ENCODE measurements at places on chromosomes 5 and 9. TPM values are rescaled to one million over a fixed set of nuclear protein-coding genes. Genes with fewer than 3 reads are reported as not detected.

DNA sequence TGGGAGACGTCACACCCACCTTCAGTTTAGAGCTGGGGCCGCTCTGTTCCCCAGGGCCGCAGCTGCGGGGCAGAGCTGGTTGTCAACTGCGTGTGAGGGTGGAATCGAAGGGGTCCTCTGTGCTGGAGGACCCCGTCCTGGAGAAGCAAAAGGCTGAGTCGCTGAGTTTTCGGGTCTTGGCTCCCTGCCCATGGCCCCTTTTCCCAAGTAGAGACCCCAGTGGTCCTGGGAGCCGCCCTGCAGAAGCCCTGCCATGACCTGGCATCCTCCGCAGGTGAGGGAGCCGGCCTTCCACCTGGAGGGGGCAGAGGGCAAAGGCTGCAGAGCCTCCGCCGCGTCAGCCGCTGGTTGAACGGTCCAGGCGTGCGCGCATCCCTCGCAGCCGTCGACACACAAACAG lies 90.4 kb upstream of the COL5A1 start:
- peaks cover 9% of the 10 kb centered on the region for H3K27me3 ChIP-seq
- H3K36me3 ChIP-seq = no peaks in the 10 kb centered on the region
- no peak overlapping the region for H3K4me3 ChIP-seq
- H3K4me1 ChIP-seq = peaks cover 5% of the 10 kb centered on the region

DNA sequence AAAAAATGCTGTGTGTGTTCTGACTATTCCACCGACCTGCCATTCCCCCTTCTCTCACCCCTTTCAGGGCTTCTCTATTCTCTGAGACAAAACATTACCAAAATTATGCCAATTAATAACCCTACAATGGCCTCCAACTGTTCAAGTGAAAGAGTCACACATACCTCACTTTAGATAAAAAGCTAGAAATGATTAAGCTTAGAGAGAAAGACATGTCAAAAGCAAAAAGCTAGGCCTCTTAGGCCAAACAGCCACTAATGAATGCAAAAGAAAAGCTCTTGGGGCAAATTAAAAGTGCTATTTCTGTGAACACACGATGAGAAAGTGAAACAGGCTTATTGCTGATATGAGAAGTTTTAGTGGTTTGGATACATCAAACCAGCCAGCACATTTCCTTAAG lies 279.6 kb upstream of the GRAMD2B start:
- H3K4me3 ChIP-seq = no peak overlapping the region
- H3K27me3 ChIP-seq = no peaks in the 10 kb centered on the region
- peaks cover 4% of the 10 kb centered on the region for H3K4me1 ChIP-seq
- H3K27ac ChIP-seq = no peak overlapping the region
- no peaks in the 10 kb centered on the region for H3K36me3 ChIP-seq

DNA sequence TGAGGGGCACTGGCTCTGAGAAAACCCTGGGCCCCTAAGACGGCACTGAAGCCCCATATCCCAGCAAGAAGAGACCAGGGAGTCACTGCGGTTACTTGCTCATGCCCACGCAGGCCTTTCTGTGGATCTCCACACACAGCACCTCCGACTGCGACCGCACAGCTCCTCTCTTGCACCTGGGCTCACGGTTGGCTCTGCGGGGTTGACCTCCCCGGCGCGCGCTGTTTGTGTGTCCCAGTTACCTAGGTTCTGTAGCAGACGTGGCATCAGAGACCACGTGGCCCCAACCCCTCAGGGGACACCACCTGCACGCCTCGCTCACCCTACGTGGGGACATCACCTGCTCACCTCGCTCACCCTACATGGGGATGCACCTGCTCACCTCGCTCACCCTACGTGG lies 12.7 kb downstream of the LPCAT1 start:
- H3K36me3 ChIP-seq = peaks cover 17% of the 10 kb centered on the region
- no peak overlapping the region for H3K4me3 ChIP-seq
- peaks cover 4% of the 10 kb centered on the region for H3K27me3 ChIP-seq
- H3K27ac ChIP-seq = no peak overlapping the region

DNA sequence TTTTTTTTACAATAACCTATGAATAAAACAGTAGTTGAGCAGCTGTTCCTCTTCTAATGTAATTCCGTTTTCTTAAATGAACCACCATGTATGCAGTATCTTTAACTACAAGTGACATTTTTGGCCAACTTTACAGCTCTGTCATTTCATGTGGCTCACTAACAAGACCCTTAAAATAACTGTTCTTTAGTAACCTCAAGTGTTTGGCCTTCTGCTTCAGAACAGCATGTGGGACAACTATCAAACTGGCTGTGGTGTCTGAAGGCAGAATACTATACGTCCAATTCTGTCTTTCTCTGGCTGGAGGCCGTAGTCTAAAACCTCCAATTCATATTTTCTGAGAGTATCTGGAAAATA lies 391.4 kb downstream of the NNT start:
- no peaks in the 10 kb centered on the region for H3K4me1 ChIP-seq
- H3K4me3 ChIP-seq = no peak overlapping the region
- DNase-seq = no peak
- H3K27ac ChIP-seq = no peak overlapping the region
- no peaks in the 10 kb centered on the region for H3K27me3 ChIP-seq

DNA sequence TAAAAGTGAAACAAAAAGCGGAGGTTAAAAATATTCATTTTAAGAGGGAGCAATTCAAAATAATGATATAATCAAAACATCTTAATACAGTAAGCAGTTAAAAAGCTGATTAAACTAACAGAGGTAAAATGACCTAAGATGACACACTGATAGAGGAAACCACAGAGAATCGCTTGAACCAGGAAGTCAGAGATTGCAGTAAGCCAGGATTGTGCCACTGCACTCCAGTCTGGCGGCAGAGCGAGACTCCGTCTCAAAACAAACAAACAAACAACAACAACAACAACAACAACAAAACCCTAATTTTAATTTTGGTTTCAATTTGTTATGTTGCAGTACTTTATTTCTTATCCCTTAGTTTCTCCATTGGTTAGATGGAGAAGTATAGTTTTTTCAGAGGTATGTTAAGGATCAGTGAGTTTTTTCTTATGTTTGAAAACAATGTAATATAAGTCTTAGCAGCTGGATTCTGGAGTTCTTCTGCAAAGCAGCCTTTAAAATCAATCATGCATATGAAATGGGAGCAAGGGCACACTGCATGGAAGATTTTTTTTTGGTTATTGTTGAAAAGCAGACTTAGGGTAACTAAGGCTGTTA lies 58.5 kb downstream of the MLANA start:
- peaks cover 5% of the 10 kb centered on the region for H3K4me1 ChIP-seq

Gene C9orf78
- 29.1 TPM for total RNA-seq

GRCh38 chr5:103120607-103121200 lies 603 bp downstream of the PPIP5K2 start:
- peak overlapping the region; percentile 100 for H3K27ac ChIP-seq
- no peak for DNase-seq
- H3K27me3 ChIP-seq = peaks cover 3% of the 10 kb centered on the region
- H3K36me3 ChIP-seq = no peaks in the 10 kb centered on the region
- peaks cover 21% of the 10 kb centered on the region for H3K4me1 ChIP-seq

Gene FAM151B
- 2.1 TPM for total RNA-seq

- H3K4me3 ChIP-seq = peak overlapping the region; percentile 8
- peak; percentile 14 for DNase-seq
- H3K4me1 ChIP-seq = peaks cover 14% of the 10 kb centered on the region
- peak overlapping the region; percentile 96 for H3K27ac ChIP-seq
Measured at GRCh38 chr9:6788162-6789016, 30.6 kb downstream of the KDM4C start.

DNA sequence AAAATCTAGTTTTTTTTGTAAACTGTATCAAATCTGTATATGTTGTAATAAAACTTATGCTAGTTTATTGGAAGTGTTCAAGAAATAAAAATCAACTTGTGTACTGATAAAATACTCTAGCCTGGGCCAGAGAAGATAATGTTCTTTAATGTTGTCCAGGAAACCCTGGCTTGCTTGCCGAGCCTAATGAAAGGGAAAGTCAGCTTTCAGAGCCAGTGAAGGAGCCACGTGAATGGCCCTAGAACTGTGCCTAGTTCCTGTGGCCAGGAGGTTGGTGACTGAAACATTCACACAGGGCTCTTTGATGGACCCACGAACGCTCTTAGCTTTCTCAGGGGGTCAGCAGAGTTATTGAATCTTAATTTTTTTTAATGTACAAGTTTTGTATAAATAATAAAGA lies 24.3 kb downstream of the HMGCR start:
- H3K27ac ChIP-seq = no peak overlapping the region
- peaks cover 42% of the 10 kb centered on the region for H3K36me3 ChIP-seq
- H3K27me3 ChIP-seq = peaks cover 3% of the 10 kb centered on the region
- no peak for DNase-seq

DNA sequence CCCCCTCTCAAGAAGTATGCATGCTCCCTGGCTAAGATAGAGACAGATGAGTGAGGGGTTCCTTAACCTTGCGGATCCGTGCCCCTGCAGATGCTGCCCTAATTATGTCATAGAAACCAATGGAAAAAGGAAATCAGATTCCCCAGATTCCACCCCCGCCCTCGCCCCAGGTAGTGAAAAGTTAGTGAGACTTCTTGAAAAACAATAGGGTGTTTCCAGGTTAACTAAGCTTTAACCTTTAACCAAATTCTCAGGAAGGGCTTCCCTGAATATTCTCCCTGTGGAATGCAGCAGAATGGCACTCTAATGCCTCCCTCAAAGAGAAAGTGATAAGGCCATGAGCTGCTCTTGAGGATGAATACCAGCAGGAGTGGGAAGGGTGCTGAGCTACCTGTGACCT lies 116.0 kb upstream of the RANBP3L start:
- H3K27ac ChIP-seq = no peak overlapping the region
- no peaks in the 10 kb centered on the region for H3K36me3 ChIP-seq
- H3K4me1 ChIP-seq = no peaks in the 10 kb centered on the region
- peaks cover 1% of the 10 kb centered on the region for H3K27me3 ChIP-seq

DNA sequence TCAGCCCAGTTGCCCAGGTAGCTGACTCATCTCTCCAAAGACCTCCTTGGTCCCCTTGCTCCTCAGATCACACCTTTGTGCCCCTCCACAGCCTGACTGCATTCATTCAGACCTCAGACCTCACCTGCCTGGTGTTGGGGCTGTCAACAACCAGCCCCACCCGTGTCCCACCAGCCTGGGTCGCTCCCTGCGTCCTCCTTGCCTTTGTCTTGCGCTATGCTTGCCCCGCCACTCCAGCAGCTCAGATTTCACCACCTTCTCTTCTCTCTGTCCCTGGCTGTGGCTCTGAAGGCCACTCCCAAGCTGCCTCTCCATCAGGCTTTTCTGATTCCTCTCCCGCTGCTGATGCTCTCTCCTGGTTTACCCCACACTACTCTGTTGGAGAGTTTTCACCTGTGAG lies 103.5 kb downstream of the MVB12B start:
- H3K4me3 ChIP-seq = peak overlapping the region; percentile 35
- no peaks in the 10 kb centered on the region for H3K4me1 ChIP-seq
- H3K36me3 ChIP-seq = peaks cover 5% of the 10 kb centered on the region
- no peaks in the 10 kb centered on the region for H3K27me3 ChIP-seq

Gene SUSD3
- total RNA-seq = 1.2 TPM

Gene TAF11L11
- not detected for total RNA-seq

Gene CLK4
- 19.9 TPM for total RNA-seq

DNA sequence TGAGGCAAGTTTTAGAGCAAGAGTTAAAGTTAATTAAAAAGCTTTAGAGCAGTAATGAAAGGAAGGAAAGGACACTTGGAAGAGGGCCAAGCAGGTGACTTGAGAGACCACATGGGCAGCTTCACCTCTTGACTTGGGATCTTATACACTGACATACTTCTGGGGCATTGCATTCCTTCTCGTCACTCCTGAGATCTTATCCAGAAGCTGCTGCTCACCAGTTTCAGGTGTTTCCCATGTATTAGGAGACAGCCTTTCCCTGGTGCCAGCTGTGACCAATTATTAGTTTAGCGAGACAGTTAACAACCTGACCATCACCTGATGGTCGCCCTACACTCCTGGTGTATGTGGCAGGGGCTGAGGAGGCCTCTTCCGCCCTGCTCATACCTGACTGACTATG lies 382.1 kb downstream of the KDM4C start:
- no peak for DNase-seq
- H3K27ac ChIP-seq = no peak overlapping the region
- no peak overlapping the region for H3K4me3 ChIP-seq
- no peaks in the 10 kb centered on the region for H3K27me3 ChIP-seq

Gene HAPLN1
- total RNA-seq = 42.1 TPM

Gene INSL6
- total RNA-seq = not detected

- DNase-seq = no peak
- H3K27ac ChIP-seq = no peak overlapping the region
- no peaks in the 10 kb centered on the region for H3K27me3 ChIP-seq
- no peak overlapping the region for H3K4me3 ChIP-seq
- H3K4me1 ChIP-seq = peaks cover 35% of the 10 kb centered on the region
- no peaks in the 10 kb centered on the region for H3K36me3 ChIP-seq
Measured at GRCh38 chr5:96079075-96079474, 117.4 kb upstream of the ELL2 start.

- no peak for DNase-seq
- H3K36me3 ChIP-seq = peaks cover 40% of the 10 kb centered on the region
- peaks cover 1% of the 10 kb centered on the region for H3K27me3 ChIP-seq
- H3K27ac ChIP-seq = no peak overlapping the region
Measured at GRCh38 chr5:135343413-135343812, 55.6 kb downstream of the MACROH2A1 start.

GRCh38 chr9:33881635-33882034 lies 64.7 kb downstream of the UBE2R2 start:
- H3K4me3 ChIP-seq = no peak overlapping the region
- H3K36me3 ChIP-seq = no peaks in the 10 kb centered on the region
- no peaks in the 10 kb centered on the region for H3K27me3 ChIP-seq
- peaks cover 13% of the 10 kb centered on the region for H3K4me1 ChIP-seq
- no peak overlapping the region for H3K27ac ChIP-seq

- H3K4me1 ChIP-seq = peaks cover 7% of the 10 kb centered on the region
- no peaks in the 10 kb centered on the region for H3K27me3 ChIP-seq
- H3K27ac ChIP-seq = no peak overlapping the region
- H3K4me3 ChIP-seq = no peak overlapping the region
- no peaks in the 10 kb centered on the region for H3K36me3 ChIP-seq
Measured at GRCh38 chr5:142568996-142569335, 116.9 kb downstream of the FGF1 start.

DNA sequence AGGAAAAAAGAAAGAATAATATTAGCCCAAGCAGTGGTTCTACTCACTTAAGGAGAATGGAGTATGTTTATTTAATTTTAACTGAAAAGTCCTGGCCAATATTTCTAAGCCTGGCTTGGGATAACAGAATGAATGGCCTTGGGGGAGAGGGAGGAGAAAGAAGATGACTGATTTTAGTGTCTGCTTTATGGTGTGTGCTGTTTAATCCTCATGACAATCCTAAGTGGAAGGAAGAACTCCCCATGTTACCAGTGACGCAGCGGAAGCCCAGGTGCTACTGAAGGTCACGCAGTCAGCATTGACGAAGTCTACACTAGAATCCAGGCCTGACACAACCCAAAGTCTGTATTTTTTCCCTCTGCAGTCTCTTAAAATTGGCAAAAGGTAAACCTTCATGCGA lies 50.5 kb downstream of the PALM2AKAP2 start:
- H3K27ac ChIP-seq = no peak overlapping the region
- H3K4me3 ChIP-seq = no peak overlapping the region

DNA sequence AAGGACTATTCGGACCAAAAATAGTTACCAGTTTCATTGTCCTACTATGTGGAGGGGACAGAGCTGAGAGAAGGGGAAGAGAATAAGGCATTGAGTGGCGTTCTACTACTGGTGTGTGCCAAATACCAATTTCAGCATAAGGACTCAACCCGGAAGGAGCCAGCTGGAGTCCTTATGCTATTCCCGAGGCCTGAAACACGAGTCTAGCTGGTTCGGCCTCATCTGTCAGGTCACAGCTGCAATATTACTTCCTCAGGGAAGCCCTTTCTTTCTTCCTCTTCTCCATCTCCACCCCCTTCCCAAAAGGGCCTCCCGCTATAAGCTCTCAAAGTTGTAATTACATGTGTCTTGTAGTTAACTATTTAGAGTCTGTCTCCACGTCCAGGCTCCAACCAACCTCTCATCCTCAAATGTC lies 20.5 kb upstream of the FER start:
- peaks cover 20% of the 10 kb centered on the region for H3K4me1 ChIP-seq
- peak overlapping the region; percentile 99 for H3K27ac ChIP-seq
- no peaks in the 10 kb centered on the region for H3K36me3 ChIP-seq
- peak overlapping the region; percentile 96 for H3K4me3 ChIP-seq
- no peaks in the 10 kb centered on the region for H3K27me3 ChIP-seq
